ENCODE measurements at places on chromosomes 3 and 15. TPM values are rescaled to one million over a fixed set of nuclear protein-coding genes. Genes with fewer than 3 reads are reported as not detected.

- DNase-seq, result no peak
Measured at GRCh38 chr3:84536916-84537315, 421.9 kb upstream of the CADM2 start.

- no peak for DNase-seq
Measured at GRCh38 chr3:40801284-40801741, 276.6 kb downstream of the ZNF621 start.

DNA sequence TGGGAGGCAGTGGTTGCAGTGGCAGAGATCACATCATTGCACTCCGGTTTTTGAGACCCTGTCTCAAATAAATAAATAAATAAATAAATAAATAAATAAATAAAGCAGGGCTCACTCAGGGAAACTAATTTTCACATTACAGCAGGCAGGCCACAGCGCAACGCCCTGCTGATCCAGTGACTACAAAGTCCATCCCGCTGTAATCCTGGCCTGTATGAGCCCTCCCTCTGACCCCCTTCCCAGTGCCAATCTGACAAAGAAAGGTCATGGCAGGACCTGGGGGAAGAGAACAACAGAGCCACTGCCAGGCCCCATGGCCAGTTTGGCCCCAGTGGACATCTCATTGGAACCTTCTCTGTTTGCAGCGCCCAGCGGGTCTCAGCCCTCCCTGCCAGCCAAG, 9.3 kb downstream of the SH3BP5 start:
- DNase-seq, result no peak

DNA sequence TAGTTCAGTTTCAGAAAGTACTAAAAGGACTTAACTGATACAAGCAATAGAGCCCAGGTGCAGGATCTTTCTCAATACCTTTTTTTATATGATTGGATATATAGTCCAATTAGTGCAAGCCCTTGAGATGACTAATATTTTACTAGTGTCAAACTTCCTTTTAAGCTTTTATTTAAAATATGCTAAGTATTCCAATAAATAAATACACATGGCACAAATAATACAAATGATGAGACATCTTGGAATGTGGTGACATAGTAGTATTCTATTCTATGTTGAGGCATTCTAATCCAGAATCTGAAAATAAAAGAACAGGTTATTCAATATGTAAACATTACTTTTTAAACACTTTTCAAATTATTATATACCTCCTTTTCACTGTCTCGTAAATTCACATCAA, 670.0 kb downstream of the SI start:
- no peak for DNase-seq

DNA sequence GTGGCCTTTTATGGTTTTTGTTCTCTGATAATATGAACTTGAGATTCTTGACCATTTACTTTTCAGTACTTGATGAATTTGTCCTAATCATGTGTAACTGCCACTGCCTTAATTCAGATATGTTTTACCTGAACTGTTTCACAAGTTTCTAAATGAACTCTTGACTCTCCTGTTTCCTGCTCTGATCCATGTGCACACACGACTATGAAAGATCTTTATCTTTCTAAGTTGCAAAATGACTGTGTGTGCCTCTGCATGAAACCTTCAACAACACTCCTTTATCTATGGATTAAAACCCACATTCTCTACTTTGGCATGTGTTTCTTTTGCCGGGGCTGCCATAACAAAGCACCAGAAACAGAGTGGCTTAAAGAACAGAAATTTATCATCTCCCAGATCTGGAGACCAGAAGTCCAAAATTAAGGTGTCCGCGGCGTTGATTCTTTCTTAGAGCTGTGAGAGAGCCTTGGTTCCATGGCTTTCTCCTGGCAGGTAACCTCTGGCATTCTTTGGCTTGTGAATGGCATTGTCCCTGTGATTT, 275.0 kb downstream of the ADAMTSL3 start:
- no peak for DNase-seq

DNA sequence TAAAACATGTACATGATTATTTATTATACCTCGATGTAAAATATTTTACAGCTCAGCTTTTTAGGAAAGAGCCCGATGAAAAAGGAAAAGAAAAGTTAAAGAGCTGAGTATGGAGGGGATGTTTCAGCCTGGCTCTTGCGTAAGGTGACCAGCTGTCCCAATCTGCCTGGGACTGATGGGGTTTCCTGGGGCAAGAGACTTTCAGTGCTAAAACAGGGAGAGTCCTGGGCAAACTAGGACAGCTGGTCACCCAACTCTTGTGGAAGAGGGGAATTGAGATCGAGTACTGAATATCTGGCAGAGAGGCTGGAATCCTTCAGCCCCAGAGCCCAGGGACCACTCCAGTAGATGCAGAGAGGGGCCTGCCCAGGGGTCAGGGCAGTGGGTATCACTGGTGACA, 21.0 kb downstream of the DUOX2 start:
- DNase-seq, result no peak

DNA sequence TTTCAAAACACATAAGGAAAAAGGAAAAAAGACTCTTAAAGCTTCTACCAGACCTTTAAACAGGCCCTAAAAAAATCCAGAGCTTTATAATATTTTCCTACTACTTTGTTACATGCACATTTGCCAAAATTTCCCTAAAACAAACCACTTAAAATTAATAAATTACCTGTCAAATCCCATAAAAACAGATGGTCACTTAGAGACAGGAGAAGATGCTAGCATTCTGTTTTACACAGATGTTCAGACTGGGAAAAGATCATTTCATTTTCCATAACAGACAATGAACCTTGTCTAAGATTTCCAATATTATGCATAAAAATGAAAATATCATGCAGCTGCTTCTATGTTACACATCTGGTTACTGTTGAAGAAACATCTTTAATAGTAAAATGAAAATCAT, 66.6 kb downstream of the SUCLG2 start:
- no peak for DNase-seq

- peak; percentile 83 for DNase-seq
Measured at GRCh38 chr3:79019137-79019923, 748.5 kb downstream of the ROBO1 start.

- DNase-seq, result no peak
Measured at GRCh38 chr3:102614021-102614569, 179.3 kb downstream of the ZPLD1 start.

DNA sequence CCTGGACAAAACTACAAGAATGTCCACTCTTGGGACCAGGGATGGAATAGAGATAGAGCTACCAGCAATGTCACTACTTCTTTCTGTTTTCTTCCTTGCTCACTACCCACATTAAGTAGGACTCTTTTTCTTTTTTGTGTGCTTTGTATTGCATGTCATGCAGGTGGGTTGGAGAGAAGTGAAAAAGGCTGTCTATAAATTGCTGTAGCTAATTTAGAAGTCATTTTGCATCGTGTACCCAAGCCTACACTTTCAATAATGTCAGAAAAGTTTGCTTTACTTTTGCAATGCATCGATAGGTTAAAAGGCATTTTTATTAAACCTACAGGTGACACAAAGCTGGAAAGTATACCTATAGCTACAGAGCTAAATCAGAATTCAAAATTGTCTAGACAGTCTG, 58.9 kb downstream of the GTF2E1 start:
- no peak for DNase-seq

GRCh38 chr3:129112308-129113052, 9.1 kb downstream of the RAB43 start:
- DNase-seq, result no peak

GRCh38 chr3:17166369-17166768, 281.6 kb downstream of the PLCL2 start:
- no peak for DNase-seq

DNA sequence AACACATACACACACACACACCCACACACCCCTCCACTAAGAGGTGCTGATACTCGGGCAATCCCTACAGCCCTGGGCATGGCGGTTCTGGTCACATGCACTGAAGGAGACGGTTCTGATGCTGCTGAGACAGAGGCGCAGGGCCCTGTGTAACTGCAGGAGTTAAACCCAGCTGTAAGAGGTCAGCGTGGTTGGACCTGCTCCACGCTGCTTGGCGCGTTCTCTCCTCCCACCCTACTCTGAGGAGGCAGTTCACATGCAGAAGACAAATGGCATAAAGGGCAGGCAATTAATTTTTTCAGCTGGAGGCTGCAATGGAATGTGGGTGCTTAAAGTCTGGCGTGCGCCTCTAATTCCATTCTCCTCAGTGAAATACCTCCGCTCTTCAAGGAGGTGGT, 35.2 kb downstream of the GRK7 start:
- DNase-seq, result no peak

The TERC gene
- 2.3 TPM for total RNA-seq

The PIF1 gene
- 30.5 TPM for total RNA-seq

DNA sequence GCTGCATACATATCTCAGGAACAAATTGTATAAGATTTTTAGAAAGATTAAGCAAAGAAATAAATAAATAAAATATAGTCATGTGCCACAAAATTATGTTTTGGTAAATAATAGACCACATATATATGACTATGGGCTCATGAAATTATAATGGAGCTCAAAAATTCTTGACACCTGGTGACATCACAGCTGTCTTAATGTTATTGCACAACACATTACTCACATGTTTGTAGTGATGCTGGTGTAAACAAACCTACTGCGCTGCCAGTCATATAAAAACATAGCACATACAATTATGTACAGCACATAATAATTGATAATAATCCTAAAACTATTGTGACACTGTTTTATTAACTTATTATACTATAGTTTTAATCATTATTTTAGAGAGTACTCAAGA, 1159.1 kb downstream of the SI start:
- no peak for DNase-seq

The B3GNT5 gene
- 37.0 TPM for total RNA-seq

Measured in type B pancreatic cell (in vitro differentiated cells).